ENCODE measurements at places on chromosomes 12 and 14. TPM values are rescaled to one million over a fixed set of nuclear protein-coding genes. Genes with fewer than 3 reads are reported as not detected.

NANOG gene
- total RNA-seq, result 0.32 TPM

ST8SIA1 gene
- 3.6 TPM for total RNA-seq

CCDC38 gene
- total RNA-seq, result not detected

LYSET gene
- 13.7 TPM for total RNA-seq

REP15 gene
- 6.6 TPM for total RNA-seq

SLC38A4 gene
- total RNA-seq, result 0.65 TPM

SOAT2 gene
- total RNA-seq, result 0.63 TPM

DHRS2 gene
- total RNA-seq, result not detected

EMP1 gene
- 593 TPM for total RNA-seq

SRRM4 gene
- total RNA-seq, result 0.27 TPM

CLEC9A gene
- total RNA-seq, result 0.26 TPM

TPH2 gene
- total RNA-seq, result not detected

RECQL gene
- total RNA-seq, result 44.2 TPM

SLC22A17 gene
- 25.8 TPM for total RNA-seq

TBX3 gene
- total RNA-seq, result 6.8 TPM

CEP83 gene
- total RNA-seq, result 16.5 TPM

BHLHE41 gene
- 12.0 TPM for total RNA-seq
